Retinal pigment epithelial cell (primary cell): ENCODE measurements at places on chromosomes 4 and X.

- no peak for DNase-seq
Measured at GRCh38 chr4:122764071-122764820, 31.7 kb downstream of the BBS12 start.

DNA sequence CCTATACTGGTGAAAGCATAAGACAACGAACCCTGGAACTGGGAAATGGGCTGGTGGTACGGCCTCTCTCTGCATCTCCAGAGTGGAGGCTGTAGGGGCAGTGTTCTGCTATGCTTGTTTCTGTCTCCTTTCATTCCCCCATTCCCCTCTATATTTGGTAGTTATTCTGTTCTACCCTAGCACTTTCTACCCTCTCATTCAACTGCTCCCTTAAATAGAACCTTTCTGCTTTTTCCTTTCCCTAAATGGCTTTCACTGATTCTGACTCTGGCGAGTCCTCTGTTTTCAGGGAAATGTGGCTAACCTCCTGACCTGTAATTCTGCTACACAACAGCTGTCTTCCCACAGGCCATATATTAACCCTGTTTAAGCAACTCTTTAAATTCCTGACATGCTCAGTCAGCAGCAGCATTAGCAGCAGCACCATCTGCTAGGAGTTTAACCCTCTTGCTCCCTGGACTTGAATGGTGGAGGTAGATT, 94.2 kb downstream of the CXCL13 start:
- peak; percentile 50 for DNase-seq

GRCh38 chr4:54098375-54098774, 1.6 kb upstream of the GSX2 start:
- DNase-seq = peak; percentile 98

- no peak for DNase-seq
Measured at GRCh38 chrX:147981038-147981752, at the start of gene FMR1NB. Gene FMR1NB (plus strand): TSS chrX:147981337. CDS start chrX:147981403, 66 bp downstream.

DNA sequence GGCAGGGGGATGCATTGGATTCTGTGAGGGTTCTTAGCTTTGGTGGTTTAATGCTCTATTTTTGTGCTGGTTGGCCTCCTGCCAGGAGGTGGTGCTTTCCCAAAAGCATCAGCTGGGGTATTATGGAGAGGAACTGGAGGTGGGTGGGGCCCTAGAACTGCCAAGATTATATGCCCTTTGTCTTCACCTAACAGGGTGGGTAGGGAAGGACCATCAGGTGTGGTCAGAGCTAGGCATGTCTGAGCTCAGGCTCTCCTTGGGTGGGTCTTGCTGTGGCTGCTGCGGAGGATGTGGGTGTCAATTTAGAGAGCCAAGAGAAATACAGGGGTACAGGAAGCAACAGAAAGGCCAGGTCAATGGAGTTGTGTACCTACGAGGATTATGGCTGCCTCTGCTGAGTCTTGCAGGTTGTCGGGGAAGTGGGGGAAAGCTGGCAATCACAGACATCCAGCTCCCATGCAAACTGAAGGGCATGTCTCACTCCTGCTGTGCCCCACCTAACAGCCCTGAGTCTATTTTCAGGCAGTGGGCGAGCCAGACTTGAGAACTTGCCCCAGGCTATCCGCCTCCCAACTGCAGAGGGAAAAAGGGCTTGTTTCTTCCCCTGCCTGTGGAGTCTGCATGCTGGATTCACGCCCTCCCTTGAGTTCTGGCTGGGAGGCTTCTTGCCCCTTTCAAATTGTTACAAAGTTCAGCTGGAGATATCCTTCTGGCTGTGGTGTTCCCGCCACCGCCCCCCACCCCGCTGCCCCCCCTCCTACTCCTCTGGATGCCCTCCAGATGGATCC, 212.0 kb downstream of the COMMD8 start:
- DNase-seq = no peak

- DNase-seq = no peak
Measured at GRCh38 chr4:169485086-169485485, 127.3 kb downstream of the NEK1 start.

DNA sequence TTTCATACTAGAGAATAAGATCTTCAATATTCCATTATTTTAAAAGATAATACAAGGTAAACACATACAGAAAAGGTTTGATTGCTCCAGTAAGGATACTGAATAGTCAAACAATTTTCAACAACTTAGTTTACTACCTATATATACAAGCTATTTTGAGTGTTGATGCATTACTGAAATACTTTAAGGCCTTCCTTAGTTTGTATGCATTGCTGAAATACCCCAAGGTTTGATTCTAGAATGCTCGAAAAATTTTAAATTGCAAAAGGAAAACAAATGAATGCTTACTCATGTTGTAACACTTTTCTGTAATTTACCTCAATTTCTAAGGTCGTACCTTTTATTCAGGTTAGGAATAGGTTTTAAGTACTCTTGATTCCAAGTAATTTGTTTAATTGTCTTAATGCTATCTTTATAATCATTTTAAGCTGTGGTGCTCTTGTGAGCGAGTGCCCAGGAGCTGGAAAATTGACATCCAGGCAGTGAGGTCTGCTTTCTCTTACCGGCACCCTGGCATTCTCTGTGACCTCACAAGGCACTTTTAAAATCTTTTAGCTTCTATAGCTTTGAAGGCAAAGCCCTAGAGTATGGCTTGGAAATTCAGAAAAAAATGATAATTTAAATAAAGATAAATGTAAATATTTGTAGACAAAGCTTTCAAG, 114.0 kb downstream of the BMPR1B start:
- no peak for DNase-seq

- DNase-seq = no peak
Measured at GRCh38 chrX:109352066-109352588, 129.8 kb downstream of the GUCY2F start.

DNA sequence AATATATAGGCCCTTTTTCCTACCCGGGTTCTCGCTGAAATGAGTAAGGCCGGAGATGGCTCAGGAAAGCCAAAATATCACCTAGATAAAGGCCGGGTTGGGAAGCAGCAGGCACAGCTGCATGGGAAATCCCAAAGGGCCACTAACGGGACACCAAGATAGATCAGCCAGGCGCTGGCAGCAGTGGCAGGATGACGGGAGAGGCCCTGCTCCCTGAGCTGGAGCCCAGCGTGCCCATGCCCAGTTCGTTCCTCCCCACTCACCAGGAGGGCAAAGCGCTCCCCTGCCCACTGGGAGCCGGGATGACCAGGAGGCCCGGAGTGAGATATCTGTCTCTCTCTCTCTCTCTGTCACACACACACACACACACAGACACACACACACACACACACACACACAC, 109.8 kb downstream of the DCTD start:
- no peak for DNase-seq

DNA sequence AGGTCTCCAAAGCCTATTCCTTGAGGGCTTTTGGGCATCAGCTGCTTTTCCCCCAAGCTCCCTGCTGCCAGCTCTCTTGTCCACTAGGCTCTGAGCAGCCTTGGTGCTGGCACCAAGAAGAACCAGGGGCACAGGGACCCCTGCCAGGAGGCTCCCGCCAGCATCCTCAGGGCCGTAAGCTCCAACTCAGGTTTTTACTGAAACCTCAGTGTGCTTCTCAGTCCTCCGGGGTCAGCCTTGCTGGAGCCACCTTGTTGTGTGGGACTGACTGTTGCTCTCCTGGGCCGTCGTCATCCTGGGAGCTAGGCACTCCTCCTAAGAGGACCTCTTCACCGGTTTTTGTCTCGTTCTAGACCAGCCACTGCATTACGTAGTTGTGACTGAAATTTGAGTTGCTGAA, 38.9 kb downstream of the NOP14 start:
- no peak for DNase-seq

DNA sequence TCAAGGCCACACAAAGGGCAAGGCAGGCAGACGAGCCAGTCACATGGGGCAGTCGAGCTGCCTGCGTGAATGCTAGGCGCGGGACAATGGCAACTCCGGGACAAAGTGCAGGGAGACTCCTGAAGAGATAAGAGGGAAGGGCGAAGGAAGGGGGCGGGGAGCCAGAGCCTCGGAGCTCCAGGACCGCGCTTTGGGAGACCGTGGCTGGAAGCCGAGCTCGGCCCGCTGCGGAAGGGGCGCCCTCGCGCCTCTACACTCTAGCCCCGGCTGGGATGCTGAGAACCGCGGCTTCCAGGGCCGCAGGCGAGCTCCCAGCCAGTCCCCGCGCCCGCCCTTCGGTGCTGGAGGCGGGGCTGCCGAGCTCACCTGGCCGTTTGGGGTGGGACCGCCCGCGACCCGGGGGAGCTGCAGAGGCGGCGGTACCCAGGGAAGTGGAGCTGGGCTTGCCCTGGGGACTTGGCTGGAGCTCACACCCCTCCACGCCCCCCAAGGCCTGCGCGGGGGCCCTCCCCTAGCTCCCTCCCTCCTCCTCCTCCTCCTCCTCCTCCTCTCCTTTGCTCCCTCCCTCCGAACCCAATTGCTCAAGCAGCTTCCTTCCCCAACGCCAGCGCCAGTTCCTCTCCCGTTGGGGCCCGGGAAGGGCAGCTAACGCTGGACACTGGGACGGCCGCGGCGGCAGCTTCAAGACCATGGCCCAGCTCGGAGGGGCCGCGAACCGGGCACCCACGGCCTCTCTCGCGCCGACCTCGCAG, at the start of gene SOWAHD:
SOWAHD (plus strand) TSS at position 610 of the 752 bp plus-strand sequence; CDS start at position 690, 80 bp downstream.
- DNase-seq = no peak

DNA sequence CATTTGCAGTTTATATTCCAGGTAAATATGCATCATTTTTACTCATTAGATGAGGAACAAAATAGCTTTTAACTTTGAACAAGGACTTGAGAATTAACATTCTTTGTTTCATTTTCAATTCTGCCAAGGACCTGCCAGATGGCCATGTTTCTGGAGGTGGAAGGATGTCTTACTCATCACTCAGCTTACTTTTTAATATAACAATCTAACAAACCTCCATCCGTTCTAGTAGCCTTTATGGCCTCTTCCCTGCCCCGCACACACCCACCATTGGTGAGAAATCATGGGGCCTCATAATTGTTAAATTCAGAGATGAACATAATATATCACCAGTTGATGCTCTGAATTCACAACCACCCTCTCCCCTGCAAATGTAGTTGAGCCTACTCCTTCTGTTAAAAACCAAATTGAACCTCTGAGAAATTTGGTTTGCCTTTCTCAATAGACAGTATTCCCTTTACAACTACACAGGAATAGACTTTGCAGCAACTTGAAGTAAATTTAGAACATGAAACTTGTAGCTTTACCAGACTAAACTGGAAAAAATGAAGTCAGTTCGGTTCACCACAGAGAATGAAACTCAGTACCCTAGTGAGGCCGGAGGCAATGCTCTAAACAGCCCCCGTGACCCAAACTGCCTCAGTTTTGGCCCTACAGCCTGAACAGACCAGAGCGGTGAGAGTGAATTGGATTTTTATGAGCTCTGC, 50.1 kb upstream of the ACSL4 start:
- no peak for DNase-seq

GRCh38 chrX:54043541-54044125, 640 bp downstream of the PHF8 start:
- no peak for DNase-seq

DNA sequence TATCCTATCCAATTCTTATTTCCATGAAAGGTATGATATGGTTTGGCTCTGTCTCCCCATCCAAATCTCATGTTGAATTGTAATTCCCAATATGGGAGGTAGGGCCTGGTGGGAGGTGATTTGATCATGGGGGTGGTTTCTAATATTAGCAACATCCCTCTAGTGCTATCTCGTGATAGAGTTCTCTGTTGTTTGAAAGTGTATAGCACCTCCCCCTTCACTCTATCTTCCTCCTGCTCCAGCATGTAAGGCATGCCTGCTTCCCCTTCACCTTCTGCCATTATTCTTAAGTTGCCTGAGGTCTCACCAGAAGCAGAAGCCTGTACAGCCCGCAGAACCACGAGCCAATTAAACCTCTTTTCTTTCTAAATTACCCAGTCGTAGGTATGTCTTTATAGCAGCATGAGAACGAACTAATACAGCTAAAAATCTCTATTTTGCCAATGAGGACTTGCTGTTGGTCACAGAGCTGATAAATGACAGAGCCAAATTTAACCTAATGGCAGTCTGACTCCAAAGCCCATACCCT, 247.2 kb downstream of the HNRNPD start:
- DNase-seq = no peak

DNA sequence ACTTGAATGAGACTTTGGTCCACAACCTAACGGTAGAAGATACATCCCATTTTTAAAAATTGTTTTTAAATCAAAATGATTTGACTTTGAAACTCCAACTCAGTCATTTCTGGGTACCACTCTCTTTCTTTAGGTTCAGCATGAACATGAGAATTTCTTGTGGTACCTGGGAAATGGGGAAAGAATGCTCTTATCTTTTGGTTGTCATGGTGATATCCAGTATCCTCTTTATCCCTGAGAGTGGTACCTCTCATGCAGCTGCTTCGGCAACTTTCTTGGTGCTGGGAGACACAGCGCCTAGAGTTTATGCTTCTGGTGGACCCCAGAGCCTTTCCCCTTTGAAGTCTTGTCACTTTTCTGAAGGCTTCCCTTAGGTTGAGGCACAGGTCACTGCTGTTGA, 465.1 kb upstream of the FAT1 start:
- no peak for DNase-seq

DNA sequence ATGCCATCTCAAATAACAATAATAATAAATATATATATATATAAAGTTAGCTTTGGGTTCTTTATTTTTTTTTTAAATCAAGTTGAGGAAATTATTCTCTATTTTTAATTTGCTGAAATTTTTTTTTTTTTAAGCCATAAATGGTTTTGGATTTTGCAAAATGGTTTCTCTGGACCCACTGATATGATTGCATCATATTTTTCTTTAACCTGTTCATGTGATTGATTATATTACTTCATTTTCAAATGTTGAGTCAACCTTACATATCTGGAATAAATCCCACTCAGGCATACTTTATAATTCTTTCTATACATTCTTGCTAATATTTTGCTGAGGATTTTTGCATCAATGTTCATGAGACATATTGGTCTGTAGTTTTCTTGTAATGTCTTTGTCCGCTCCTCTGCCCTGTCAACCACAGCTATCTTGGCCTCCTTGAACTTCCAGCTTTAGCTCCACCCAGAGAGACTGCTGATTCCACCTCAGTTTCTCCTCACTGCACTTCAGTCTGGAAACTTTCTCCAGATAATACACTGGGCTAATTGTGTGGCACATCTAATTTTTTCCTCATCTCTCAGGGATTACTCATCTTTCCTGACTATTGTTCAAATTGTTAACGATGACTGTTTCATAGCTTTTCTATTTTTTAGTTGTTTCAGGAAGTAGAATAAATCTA, 160.9 kb upstream of the GIMD1 start:
- no peak for DNase-seq

DNA sequence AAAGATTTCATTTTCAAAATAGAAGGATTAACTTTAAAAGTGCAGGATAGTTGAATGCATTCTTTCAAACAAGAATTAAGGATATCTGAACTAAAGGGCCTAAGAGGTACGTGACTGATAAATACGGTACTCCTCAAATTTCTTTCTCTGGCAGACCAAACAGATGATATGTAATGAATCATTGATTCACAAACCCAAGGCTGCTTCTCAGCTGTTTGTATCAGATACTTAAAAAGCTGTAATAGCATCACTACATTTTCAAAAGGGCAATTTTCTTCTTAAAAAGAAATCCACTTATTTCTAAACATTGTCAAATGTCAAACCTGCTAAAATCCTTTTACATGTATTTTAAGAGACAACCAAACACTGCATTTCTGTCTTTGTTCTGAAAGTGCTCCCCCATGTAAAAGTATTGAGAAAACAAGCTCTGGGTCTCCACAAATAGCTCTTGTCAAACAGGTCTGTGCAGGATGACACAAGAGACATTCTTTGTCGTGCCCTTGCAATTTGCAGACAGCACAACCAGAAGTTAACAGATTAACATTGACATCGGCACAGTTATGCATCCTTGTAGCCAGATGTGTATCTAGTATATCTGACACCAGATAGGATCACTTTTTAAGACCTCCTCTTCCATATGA, 82.0 kb downstream of the MANBA start:
- no peak for DNase-seq

- no peak for DNase-seq
Measured at GRCh38 chrX:53642337-53642736, 44.2 kb downstream of the HUWE1 start.

- no peak for DNase-seq
Measured at GRCh38 chrX:42229533-42229932, 306.2 kb upstream of the CASK start.
